Right ventricle myocardium superior (tissue), 1 donor: ENCODE measurements at places on chromosomes 12 and 14. TPM values are rescaled to one million over a fixed set of nuclear protein-coding genes. Genes with fewer than 3 reads are reported as not detected.
A peak's percentile ranks its signal among the peaks of the same experiment; 100 is the strongest.

Gene PPP1R36
- total RNA-seq = 0.19 TPM

Gene TAS2R14
- 0.75 TPM for total RNA-seq

Gene FGF6
- not detected for total RNA-seq

Gene HEATR5A
- total RNA-seq = 47.8 TPM

Gene DPF3
- total RNA-seq = 25.0 TPM

Gene KRT77
- total RNA-seq = not detected

Gene CLEC6A
- total RNA-seq = not detected

Gene C14orf39
- not detected for total RNA-seq

Gene NANOG
- not detected for total RNA-seq

Gene TMTC1
- total RNA-seq = 29.1 TPM

Gene EML5
- 0.16 TPM for total RNA-seq

Gene LRRC10
- total RNA-seq = 40.5 TPM

Gene POTEM
- not detected for total RNA-seq

- no peak for DNase-seq
Observed at GRCh38 chr12:47900131-47901062, 4.4 kb downstream of the VDR start.

DNA sequence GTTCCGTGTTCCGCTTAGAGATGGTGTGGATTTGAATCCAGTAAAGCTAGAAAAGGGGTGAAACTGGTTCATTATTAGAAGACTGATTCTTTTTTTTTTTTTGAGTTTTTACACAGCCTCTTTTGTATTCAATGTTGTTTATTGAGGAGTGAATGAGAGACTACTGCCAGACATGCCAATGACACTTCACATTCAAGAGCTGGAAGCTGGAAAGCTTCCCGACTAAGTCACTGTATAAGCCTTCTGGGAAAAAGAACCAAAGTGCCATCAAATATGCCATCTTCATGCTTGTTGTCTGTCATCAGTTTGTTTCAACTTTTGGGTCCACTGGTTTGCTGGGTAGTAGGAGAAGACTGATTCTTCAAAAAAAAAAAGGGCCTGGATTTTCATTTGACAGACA lies 164.8 kb downstream of the ATP23 start:
- DNase-seq = no peak

- DNase-seq = no peak
Observed at GRCh38 chr12:55676707-55677106, 31.0 kb downstream of the ITGA7 start.

DNA sequence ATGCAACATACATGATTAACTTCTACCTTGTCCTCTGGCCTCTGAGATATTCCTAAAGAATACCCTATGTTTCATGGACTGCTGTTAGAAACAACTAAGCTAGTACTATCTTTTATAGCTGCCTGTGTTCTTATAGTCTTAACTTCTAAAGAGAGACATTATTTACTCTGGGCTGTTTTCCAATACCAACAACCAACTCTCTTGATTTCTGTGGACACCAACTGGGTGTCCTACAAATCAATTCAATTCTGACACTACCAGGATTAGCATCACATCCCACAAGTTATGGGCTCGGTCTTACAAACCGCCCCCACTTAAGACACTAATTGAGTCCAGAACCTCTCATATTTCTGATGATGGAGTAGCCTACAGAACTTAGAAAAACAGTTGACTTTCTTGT lies 8.3 kb downstream of the XPOT start:
- no peak for DNase-seq

- DNase-seq = no peak
Observed at GRCh38 chr12:106897981-106898901, 57.5 kb upstream of the TMEM263 start.

DNA sequence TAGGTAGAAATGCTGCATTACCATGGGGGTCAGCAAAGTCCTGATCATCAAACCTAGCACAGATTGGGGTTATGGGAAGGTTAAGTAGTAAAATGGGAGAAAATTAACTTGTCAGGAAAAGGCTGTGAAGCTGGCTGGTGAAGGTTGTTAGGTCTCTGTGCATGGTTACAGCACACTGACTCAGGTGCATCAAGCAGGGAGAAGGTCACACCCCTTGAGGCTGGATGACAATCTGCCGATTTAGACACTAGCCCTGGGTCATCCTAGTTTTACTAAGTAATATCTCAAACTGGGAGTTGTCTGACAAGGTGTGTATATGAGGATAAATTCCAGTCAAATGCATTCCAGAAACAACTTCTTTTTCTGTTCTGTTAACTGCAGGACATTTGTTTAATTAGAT lies 271.1 kb upstream of the LRIG3 start:
- no peak for DNase-seq

- peak; percentile 70 for DNase-seq
Observed at GRCh38 chr12:94561943-94562411, 88.4 kb downstream of the TMCC3 start.

- DNase-seq = no peak
Observed at GRCh38 chr12:50581226-50582184, 76.7 kb downstream of the DIP2B start.

GRCh38 chr14:71155743-71156142 lies 248.5 kb downstream of the PCNX1 start:
- DNase-seq = no peak

DNA sequence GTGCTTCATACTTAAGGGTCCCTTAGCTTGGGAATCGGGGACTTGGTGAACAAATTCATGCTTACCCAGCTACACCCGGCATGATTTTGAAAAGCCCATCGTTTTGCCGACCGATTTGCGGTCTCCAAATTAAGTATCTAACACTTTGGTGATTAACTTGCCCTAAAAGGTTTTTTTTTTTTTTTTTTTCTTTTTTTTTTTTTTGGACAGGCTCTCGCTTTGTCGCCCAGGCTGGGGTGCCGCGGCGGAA lies 843 bp upstream of the HSP90AA1 start:
- DNase-seq = no peak

- no peak for DNase-seq
Observed at GRCh38 chr12:57813971-57814772, 4.4 kb downstream of the AVIL start.

- no peak for DNase-seq
Observed at GRCh38 chr12:51527966-51528365, 63.1 kb upstream of the SCN8A start.

DNA sequence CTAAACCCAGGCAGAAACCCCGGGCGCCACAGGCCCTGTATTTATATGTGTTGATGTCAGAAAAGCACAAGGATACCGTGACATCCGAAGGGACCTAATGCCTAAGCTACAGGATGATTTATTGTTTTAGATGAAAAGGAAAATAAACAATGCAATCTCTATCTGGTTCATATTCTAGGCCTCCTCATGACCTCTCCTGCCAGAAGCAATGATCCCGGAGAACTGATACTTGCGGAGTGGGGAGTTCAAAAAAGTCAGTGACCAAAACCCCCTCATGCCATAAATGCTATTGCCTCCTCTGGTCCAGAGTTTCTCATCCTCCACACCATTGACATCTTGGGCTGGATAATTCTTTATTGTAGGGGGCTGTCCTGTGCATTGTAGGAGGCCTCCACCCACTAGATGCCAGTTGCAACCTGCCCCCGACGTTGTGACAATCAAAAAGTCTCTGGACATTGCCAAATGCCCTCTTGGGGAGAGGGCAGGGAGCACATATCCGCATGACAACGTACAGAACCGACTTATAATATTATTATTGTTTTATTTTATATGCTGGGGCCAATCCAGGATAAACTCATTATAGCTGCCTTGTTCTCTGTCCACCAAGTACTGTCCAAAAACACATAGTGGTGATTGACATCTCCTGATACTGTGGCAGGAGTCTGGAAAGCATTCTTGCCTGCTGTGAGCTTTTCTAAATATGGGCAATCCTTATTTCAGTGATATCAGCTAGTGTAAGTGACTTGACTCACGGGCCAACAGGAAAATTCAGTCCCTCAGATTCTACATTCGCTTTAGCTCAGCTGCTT lies 1.1 kb upstream of the CSRP2 start:
- DNase-seq = peak; percentile 48

- no peak for DNase-seq
Observed at GRCh38 chr12:41521872-41522379, 333.8 kb downstream of the PDZRN4 start.

GRCh38 chr14:23612802-23613201 lies 23.4 kb upstream of the DHRS2 start:
- DNase-seq = no peak

GRCh38 chr14:81455390-81455789 lies 55.3 kb upstream of the STON2 start:
- no peak for DNase-seq

- DNase-seq = no peak
Observed at GRCh38 chr12:66829660-66830325, 150.9 kb upstream of the GRIP1 start.

DNA sequence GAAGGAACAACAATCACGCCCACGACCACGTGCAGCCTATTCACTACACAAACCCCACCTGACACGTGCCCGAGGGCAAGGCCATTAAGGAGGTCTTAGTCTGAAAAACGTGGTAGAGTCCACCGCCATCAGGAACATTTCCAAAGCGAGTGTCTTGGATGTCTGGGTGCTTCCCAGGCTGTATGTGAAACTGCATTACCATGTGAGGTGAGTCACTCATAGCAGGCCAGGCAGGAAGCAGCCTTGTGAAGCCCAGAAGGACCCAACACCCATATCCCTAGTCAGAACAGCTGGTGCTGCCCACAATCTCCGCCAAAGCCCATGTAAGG lies 3.3 kb upstream of the KRT79 start:
- no peak for DNase-seq

DNA sequence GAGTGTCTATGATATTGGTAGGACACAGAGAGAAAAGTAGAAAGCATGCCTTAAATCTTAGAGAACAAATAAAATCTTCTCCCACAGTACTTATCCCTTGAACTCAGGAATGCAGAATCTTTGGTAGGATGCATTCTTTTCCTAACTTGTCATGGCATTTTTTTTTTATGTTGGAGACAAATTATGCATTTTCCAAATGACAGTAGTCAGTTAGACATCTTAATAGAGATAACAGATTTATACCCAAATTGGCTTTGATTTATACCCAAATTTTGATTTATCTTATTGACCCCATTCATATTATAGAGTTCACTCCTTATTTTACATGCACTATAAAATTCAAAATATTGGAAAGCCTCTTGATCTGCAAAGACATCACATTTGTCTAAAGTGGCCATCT lies 132.9 kb downstream of the CNTN1 start:
- no peak for DNase-seq

DNA sequence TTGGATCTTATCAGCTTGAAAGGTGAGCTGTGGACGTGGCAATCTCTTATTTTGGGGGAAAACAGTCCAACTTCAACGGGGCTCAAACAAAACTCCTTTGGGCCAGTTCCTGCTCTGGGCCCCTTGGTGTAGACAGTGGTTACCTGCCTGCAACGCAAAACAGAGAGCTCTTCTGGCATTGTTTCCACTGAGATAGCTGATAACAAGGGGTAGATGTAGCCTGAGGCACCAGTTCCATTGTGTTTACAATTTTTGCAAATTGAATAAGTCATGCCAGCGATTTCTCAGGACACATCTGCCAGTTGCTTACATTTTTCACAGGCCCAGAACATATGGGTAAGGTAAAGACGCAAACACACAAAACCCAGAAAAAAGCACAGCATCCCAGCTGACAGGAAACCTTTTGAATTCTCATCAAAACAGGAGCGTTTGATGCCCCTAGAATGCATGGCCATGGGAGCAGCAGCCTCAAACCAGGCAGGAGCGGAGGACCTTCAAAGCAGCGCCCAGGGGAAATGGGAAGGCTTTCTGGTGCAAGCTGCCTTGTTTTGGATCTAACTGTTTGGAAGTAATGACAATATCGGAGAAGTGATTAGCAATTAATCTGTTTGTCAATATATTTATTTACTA lies 259.7 kb downstream of the AACS start:
- no peak for DNase-seq

DNA sequence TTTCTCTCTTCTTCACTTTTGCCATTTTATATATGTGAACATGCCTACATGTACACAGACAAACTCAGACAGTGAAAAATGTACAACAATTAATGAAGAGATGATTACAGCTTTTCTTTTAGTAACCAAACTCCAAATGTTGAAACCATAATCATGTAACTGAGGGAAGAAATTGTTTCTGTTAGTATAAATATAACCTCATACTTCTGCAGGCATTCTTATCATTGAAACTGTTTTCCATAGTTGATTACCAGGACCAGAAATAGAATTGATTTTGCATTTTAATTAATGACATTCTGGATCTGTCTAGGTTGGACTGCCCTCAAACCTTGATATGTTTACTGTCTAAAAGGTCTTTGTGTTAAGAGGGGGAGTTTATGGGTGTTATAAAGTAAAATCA lies 3.2 kb downstream of the ANO4 start:
- DNase-seq = no peak

- no peak for DNase-seq
Observed at GRCh38 chr14:63186453-63186852, 17.8 kb upstream of the RHOJ start.

DNA sequence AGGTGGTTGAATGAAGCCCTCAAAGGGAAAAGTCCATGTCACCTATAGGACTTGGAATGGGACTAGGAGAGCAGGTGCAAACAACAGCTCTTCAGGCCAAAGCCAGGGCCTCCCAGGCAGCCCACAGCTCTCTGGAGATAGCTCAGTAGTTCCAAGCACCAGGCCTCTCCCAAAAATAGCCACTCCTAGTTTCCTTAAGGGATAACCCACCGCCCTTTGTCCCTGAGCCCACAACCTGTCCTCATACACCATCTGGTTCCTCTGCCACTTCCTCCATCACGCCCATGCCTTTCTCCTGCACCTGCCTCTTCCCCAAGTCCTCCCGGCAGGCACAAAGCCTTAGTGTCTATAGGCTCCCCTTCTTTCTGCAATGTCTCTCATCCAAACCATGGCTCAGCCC lies 2.1 kb downstream of the RAB15 start:
- no peak for DNase-seq

DNA sequence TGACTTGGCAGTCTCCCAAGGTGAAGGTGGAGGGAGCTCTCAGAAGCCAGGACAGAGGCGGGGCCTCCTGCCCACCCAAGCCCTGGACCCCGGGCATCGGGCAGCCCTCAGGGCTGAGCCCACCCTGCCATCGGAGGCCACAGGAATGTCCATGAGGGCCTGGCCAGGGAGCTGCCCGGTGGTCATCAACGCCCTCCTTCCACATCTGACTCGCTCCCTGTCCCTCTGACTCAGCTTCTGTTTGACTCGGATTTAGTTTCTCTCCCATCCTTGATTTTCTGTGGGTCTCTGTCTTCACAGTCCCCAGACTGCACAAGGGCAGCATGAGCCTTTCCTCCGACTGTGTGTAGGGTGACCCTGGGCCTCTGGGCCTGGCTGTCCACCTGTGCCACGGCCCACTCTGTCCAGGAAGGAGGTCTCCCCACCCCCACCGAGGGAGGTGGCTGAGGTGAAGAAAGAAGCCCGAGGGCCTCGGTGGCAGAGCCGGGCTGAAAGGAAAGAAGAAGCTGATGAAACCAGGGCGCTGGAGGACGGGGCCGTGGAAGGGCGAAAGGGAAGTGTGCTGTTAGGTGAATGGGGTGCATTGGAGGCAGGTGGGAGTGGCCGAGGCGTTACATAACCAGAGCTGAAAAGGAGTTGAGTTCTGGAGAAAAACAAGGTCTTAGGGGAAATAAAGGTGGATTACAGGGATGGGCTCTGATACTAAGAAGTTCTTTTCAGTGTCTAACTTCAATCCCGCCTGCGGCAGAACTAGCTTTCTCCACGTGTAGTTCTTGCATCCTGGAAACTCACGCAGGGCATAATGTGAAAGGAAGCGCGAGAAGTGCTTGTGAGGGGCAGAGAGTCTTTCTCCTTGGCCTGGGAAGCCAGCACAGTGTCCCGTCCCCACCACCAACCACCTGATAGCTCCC lies 16.7 kb upstream of the TMEM106C start:
- DNase-seq = no peak

GRCh38 chr12:125140279-125141209 lies 75.3 kb downstream of the AACS start:
- DNase-seq = no peak
